ENCODE measurements at places on chromosomes 16 and 17.

- peaks cover 100% of the 10 kb centered on the region for H3K4me1 ChIP-seq
- peak overlapping the region; percentile 27 for H3K4me3 ChIP-seq
- H3K27ac ChIP-seq = peak overlapping the region; percentile 79
- peak; percentile 67 for DNase-seq
- peaks cover 31% of the 10 kb centered on the region for H3K36me3 ChIP-seq
- no peaks in the 10 kb centered on the region for H3K27me3 ChIP-seq
Measured at GRCh38 chr17:38881600-38882191, 11.8 kb downstream of the LASP1 start.

GRCh38 chr17:57285701-57286100 is 29.4 kb downstream of the MSI2 start:
- no peaks in the 10 kb centered on the region for H3K36me3 ChIP-seq
- no peak overlapping the region for H3K4me3 ChIP-seq
- H3K27ac ChIP-seq = peak overlapping the region; percentile 10

DNA sequence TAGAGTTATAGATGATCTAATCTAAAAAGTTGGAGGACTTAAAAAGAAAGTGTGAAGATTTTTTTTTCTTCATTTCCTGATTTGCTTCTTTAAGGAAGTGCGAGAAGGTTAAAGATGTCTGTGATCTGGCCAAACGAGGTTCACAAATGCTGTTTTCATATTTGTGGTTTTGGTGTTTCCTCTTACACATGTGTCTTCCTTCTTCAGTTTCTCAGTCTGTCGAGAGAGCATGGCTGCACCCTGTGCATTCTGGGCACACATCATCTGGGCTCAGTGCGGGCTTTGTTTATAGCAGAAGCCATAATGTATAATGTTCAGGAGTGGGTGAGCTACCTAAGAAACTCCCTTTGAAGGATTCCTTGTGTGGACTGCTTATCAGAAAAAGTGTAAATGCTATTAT is 260.4 kb upstream of the TBX2 start:
- no peak for DNase-seq
- peaks cover 13% of the 10 kb centered on the region for H3K4me1 ChIP-seq
- no peak overlapping the region for H3K4me3 ChIP-seq
- no peaks in the 10 kb centered on the region for H3K27me3 ChIP-seq

GRCh38 chr17:63181856-63182255 is 215.8 kb downstream of the TANC2 start:
- H3K36me3 ChIP-seq = no peaks in the 10 kb centered on the region
- no peak overlapping the region for H3K4me3 ChIP-seq
- H3K27ac ChIP-seq = no peak overlapping the region
- H3K4me1 ChIP-seq = no peaks in the 10 kb centered on the region
- no peaks in the 10 kb centered on the region for H3K27me3 ChIP-seq
- no peak for DNase-seq

DNA sequence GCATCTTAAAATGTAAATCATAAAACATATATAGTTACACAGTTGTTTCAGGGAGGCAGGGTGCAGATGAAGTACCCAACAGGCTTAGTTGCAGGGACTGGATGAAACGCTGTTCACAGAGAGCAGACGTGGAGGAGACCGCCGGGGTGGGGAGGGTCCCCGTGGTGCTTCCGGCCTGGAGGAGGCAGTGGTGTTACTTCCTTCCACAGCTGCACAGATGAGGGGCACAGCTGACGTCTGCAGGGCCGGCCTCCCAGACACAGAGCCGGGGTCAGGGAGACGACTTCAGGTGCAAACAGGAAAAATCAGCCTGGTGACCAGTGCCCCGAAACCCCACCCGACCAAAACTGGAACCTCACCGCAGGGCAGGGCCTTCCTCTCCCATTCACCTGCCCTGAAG is 17.1 kb downstream of the SPIRE2 start:
- peaks cover 33% of the 10 kb centered on the region for H3K27me3 ChIP-seq
- no peaks in the 10 kb centered on the region for H3K36me3 ChIP-seq
- H3K27ac ChIP-seq = no peak overlapping the region

GRCh38 chr16:12757546-12757945 is 46.1 kb downstream of the CPPED1 start:
- no peak overlapping the region for H3K4me3 ChIP-seq
- H3K27ac ChIP-seq = no peak overlapping the region
- DNase-seq = no peak
- peaks cover 16% of the 10 kb centered on the region for H3K4me1 ChIP-seq
- H3K27me3 ChIP-seq = no peaks in the 10 kb centered on the region
- H3K36me3 ChIP-seq = no peaks in the 10 kb centered on the region

DNA sequence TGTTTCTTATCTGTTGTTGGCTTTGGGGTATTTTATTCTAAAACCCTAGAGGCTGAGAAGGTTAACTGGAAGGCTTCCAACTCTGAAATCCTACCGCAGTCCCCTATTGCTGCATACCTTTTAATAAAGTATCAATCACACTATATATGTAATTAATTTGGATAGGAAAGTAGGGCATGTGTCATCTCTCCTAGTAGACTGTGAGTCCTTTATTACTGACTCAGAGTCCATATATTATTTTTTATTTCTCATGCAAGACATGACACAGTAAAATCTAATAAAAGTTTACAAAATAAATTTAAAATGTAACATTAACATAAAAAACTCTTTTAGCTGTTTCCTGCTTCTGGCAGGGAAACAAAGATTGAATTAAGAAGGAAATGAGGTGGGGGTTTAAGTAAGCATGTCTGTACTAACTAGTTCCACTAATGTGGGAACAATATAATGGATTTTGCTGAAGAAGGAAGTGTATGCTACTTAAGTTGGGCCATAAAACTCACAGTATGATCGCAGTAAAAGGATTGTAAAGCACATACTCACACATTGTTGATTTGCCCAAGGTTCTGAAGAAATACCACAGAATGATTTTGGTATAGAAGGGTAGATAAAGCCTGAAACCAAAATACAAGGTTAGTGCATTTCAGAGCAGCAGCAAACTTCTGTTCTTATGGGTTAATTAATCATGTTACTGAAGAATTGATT is 97.6 kb upstream of the HLF start:
- DNase-seq = no peak
- H3K36me3 ChIP-seq = no peaks in the 10 kb centered on the region
- H3K27me3 ChIP-seq = no peaks in the 10 kb centered on the region
- no peaks in the 10 kb centered on the region for H3K4me1 ChIP-seq

DNA sequence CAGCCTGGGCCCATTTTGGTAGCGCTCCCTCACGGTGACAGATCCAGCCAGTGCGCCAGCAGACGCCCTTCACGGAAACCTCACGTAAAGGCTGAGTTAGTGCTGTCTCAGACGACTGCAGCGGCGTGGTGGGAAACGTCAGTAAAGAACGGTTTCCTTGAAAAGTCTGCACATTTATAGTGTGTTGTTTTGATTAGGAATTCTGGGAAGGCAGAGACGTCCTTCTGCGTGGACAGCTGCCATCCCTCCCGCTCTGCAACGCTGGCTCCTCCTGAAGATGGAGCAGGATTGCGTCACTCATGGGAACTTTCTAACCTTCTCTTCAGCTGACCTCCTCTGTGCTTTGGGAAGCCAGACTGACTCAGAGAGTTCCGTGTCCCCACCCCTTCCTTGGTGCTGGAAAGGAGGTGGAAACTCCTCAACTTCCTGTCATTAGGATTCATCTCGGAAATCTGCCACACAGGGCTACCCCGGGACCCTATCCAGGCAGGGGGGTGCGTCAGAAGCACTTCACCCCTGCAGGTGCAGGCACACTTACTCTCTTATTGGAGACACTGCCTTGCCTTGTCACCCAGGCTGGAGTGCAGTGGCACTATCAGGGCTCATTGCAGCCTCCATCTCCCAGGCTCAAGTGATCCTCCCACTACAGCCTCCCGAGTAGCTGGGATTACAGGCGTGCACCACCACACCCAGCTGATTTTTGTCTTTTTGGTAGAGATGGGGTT is 24.3 kb upstream of the CRISPLD2 start:
- no peak overlapping the region for H3K4me3 ChIP-seq
- peaks cover 7% of the 10 kb centered on the region for H3K4me1 ChIP-seq
- no peaks in the 10 kb centered on the region for H3K36me3 ChIP-seq
- no peaks in the 10 kb centered on the region for H3K27me3 ChIP-seq
